ENCODE measurements at places on chromosomes 6 and 20.
A peak's percentile ranks its signal among the peaks of the same experiment; 100 is the strongest.

DNA sequence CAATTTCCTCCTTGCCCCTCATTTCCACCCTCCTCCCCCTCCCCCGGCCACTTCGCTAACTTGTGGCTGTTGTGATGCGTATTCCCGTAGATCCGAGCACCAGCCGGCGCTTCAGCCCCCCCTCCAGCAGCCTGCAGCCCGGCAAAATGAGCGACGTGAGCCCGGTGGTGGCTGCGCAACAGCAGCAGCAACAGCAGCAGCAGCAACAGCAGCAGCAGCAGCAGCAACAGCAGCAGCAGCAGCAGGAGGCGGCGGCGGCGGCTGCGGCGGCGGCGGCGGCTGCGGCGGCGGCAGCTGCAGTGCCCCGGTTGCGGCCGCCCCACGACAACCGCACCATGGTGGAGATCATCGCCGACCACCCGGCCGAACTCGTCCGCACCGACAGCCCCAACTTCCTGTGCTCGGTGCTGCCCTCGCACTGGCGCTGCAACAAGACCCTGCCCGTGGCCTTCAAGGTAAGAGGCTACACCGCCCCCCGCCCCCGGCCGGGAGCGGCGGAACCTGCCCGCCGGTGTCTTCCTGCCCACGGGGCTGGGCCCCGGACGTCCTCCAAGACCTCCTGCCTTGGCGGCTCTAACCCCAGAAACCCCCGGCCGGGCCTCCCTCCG, 44.9 kb upstream of the SUPT3H start:
- peaks cover 17% of the 10 kb centered on the region for H3K4me1 ChIP-seq
- peaks cover 25% of the 10 kb centered on the region for H3K27me3 ChIP-seq
- H3K4me3 ChIP-seq: peak overlapping the region; percentile 80
- DNase-seq: no peak
- H3K36me3 ChIP-seq: no peaks in the 10 kb centered on the region
- H3K27ac ChIP-seq: no peak overlapping the region

DNA sequence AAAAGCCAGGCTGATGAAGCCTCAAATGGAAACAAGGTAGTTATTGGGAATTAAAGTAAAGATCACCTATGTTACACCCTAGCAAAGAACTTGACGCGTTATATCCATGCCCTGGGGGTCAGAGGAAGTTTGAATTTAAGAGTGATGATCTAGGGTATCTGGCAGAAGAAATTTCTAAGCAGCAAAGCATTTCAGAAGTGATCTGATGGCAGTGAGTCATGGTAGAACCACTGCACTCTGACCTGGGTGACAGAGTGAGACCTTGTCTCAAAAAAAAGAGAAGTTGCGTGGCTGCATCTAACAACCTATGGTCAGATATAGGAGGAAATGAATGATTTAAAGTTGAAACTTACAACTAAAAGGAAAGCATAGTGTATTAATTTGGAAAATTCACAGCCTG, 45.2 kb downstream of the SCP2D1 start:
- H3K36me3 ChIP-seq: no peaks in the 10 kb centered on the region
- no peak overlapping the region for H3K27ac ChIP-seq
- H3K4me3 ChIP-seq: no peak overlapping the region
- H3K27me3 ChIP-seq: no peaks in the 10 kb centered on the region
- DNase-seq: no peak

- no peak for DNase-seq
- H3K36me3 ChIP-seq: peaks cover 1% of the 10 kb centered on the region
- H3K4me1 ChIP-seq: peaks cover 7% of the 10 kb centered on the region
These were observed 29.9 kb downstream of the KIF13A start for GRCh38 chr6:17957498-17957897.

GRCh38 chr20:5328268-5328667, 11.5 kb upstream of the PROKR2 start:
- no peaks in the 10 kb centered on the region for H3K36me3 ChIP-seq
- no peaks in the 10 kb centered on the region for H3K4me1 ChIP-seq
- no peak for DNase-seq
- H3K27ac ChIP-seq: no peak overlapping the region
- no peaks in the 10 kb centered on the region for H3K27me3 ChIP-seq
- H3K4me3 ChIP-seq: no peak overlapping the region

DNA sequence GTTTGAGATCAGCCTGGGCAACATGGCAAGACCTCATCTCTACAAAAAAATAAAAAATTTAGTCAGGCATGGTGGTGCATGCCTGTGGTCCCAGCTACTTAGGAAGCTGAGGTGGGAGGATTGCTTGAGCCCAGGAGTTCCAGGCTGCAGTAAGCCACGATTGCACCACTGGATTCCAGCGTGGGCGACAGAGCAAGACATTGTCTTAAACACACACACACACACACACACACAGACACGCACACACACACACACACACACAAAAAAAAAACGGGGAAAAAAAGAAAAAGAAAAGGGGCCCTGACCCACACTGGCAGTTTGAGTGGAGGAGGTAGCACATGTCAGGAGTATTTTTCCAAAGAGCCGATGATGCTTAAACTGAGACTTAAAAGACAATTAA, 122.2 kb downstream of the AFG1L start:
- H3K27ac ChIP-seq: no peak overlapping the region
- H3K4me1 ChIP-seq: no peaks in the 10 kb centered on the region
- no peaks in the 10 kb centered on the region for H3K27me3 ChIP-seq
- no peak overlapping the region for H3K4me3 ChIP-seq
- no peaks in the 10 kb centered on the region for H3K36me3 ChIP-seq

DNA sequence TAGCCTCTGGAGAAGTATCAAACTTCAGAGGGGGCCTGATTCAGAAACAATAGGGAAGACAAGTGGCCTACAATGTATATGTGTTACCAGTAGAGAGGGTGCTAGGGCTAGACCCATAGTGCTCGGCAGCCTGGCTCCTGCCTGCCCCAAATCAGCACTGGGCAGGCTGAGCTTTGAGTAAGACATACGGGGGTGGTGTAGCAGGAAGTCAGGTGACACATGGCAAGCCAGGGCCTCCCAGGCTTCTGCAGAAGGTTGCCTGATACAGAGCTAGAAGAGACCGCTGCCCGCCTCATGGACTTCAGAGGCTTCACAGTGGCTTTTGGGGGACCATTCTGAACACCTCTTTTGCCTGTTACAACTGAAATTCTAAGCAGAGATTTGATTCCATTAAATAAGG, 43.4 kb downstream of the RALY start:
- H3K4me1 ChIP-seq: peaks cover 4% of the 10 kb centered on the region
- H3K27me3 ChIP-seq: no peaks in the 10 kb centered on the region
- no peak for DNase-seq
- H3K36me3 ChIP-seq: peaks cover 16% of the 10 kb centered on the region

DNA sequence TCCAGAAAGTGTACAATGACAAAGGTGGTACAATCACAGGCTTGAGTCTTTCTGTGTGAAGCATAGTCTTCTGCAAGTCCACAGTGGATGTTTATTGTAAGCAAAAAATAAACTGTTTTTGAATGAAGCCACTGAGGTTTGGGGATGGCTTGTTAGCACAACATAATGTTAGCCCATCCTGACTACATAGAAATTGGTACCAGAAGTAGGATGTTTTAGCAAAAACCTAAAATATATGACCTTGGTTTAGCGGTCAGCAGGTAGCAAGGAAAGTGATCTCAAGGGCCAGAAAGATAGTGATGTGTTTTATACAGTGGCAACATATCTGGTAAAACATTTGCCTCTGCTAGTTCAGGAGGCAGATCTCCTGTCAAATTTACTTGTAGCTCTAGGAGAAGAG, 15.8 kb downstream of the PLAGL1 start:
- no peaks in the 10 kb centered on the region for H3K36me3 ChIP-seq
- H3K27me3 ChIP-seq: no peaks in the 10 kb centered on the region
- H3K4me3 ChIP-seq: no peak overlapping the region
- no peaks in the 10 kb centered on the region for H3K4me1 ChIP-seq

- no peaks in the 10 kb centered on the region for H3K27me3 ChIP-seq
- no peak overlapping the region for H3K27ac ChIP-seq
- no peaks in the 10 kb centered on the region for H3K36me3 ChIP-seq
- no peak overlapping the region for H3K4me3 ChIP-seq
- H3K4me1 ChIP-seq: peaks cover 6% of the 10 kb centered on the region
These were observed 5.3 kb upstream of the FBXO9 start for GRCh38 chr6:53059648-53060589.

DNA sequence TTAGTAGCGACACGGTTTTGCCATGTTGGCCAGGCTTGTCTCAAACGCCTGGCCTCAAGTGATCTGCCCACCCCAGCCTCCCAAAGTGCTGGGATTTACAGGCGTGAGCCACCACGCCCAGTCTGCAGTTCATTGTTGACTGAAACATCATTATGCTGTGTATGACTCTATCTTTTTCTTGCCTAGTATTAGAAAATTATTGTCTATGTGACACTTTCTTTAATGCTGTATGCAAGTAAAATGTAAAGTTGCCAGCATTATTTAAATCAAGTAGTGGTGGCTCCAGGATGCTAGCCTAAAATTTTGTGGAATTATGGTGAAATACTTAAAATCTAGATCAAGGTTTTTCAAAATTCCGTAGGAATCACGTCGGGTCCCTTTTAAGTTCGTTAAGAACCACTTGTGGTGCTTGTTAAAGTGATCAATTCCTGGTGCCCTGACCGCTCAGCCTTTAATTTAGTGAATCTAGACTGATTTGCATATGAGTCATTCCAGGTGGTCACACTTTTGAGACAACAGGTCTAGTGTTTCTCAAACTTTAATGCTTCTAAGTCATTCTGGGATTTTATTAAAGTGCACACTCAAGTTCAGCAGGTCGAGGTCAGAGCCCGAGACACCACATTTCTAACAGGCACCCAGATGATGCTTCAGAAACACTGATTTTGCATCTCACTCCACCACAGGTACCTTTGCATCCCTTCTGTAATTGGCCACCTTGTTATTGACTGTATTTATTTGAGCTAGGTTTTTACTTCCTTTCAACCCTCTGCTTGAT, 132.6 kb upstream of the MTHFD1L start:
- peaks cover 8% of the 10 kb centered on the region for H3K36me3 ChIP-seq
- no peak overlapping the region for H3K4me3 ChIP-seq
- H3K27me3 ChIP-seq: no peaks in the 10 kb centered on the region
- H3K4me1 ChIP-seq: no peaks in the 10 kb centered on the region
- DNase-seq: no peak

- DNase-seq: peak; percentile 98
- peak overlapping the region; percentile 91 for H3K27ac ChIP-seq
- peaks cover 18% of the 10 kb centered on the region for H3K4me1 ChIP-seq
- no peaks in the 10 kb centered on the region for H3K36me3 ChIP-seq
- H3K4me3 ChIP-seq: no peak overlapping the region
- H3K27me3 ChIP-seq: no peaks in the 10 kb centered on the region
These were observed 35.0 kb upstream of the SLC22A16 start for GRCh38 chr6:110511401-110511800.

GRCh38 chr6:163965426-163966348, 551.2 kb downstream of the QKI start:
- no peak overlapping the region for H3K4me3 ChIP-seq
- no peaks in the 10 kb centered on the region for H3K4me1 ChIP-seq
- no peak for DNase-seq
- no peaks in the 10 kb centered on the region for H3K36me3 ChIP-seq

DNA sequence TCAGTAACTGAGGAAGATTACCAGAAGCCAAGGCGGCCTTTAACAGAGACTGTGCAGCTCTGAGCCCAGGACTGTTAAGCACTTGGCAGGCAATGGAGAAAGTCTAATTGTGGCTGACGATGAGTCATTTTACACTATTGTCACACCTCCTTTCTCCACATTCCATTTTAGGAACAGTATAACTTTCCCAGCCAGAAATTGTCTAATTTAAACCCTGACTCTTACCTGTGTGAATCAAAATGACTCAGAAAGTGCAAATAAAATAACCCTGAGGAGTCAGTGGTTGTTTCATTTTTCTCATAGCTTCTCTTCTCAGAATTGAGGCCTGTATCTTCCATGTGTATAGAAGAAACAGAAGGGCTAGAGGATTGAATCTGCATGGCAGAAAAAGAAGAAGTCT, 40.0 kb upstream of the OPN5 start:
- H3K27ac ChIP-seq: no peak overlapping the region
- no peaks in the 10 kb centered on the region for H3K27me3 ChIP-seq
- no peaks in the 10 kb centered on the region for H3K36me3 ChIP-seq
- no peak for DNase-seq
- H3K4me3 ChIP-seq: no peak overlapping the region
- no peaks in the 10 kb centered on the region for H3K4me1 ChIP-seq

DNA sequence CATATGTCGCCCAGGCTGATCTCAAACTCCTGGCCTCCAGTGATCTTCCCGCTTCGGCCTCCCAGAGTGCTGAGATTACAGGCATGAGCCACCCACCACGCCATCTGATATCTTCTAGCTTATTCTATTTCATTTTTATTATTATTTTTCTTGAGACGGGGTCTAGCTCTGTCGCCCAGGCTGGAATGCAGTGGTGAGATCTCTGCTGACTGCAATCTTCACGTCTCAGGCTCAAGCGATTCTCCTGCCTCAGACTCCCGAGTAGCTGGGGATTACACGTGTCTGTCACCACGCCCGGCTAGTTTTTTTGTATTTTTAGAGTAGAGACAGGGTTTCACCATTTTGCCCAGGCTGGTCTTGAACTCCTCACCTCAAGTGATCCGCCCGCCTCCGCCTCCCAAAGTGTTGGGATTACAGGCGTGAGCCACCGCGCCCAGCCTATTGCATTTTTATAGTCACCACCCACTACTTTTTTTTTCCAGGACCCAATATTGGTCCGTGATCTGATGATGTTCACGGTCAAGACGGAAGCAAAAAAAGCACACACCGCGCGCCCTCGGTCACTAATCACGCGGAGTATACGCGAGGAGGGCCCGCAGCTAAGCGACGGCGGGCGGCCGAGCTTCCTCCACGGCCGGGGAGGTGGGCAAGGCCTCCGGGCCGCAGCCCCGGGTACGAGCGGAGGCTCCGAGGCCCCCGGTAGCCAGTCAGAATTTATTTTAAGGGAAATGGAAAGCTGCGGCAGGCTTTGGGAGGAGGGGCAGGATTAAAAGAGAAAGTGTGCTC, 1.1 kb upstream of the LSM14B start:
- peaks cover 17% of the 10 kb centered on the region for H3K36me3 ChIP-seq
- DNase-seq: peak; percentile 57
- peak overlapping the region; percentile 76 for H3K4me3 ChIP-seq
- H3K4me1 ChIP-seq: peaks cover 12% of the 10 kb centered on the region
- peak overlapping the region; percentile 84 for H3K27ac ChIP-seq
- H3K27me3 ChIP-seq: no peaks in the 10 kb centered on the region

- no peaks in the 10 kb centered on the region for H3K4me1 ChIP-seq
- H3K36me3 ChIP-seq: no peaks in the 10 kb centered on the region
- no peak overlapping the region for H3K27ac ChIP-seq
- no peak overlapping the region for H3K4me3 ChIP-seq
- no peaks in the 10 kb centered on the region for H3K27me3 ChIP-seq
- peak; percentile 7 for DNase-seq
These were observed 105.0 kb downstream of the PREX1 start for GRCh38 chr20:48722737-48723191.

- DNase-seq: peak; percentile 13
- H3K27me3 ChIP-seq: no peaks in the 10 kb centered on the region
- H3K4me1 ChIP-seq: no peaks in the 10 kb centered on the region
These were observed 481.2 kb downstream of the TFAP2A start for GRCh38 chr6:9933677-9934076.

DNA sequence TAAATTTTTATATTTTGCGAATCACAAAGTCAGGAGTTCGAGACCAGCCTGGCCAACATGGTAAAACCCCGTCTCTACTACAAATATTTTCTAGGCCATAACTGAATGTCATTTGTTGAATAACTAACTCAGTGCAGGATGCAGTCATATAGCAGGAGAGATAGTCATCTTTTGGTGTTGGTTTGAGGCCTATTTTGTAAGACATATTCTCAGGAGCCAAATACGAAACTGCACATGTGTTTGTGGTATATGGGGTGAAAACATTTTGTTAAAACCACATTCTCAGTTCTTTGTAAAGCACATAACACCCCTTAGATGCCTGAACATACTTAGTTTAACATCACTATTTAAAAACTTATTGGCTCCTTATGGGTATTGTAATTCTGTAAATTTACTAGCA, 4.7 kb upstream of the ENPP5 start:
- no peaks in the 10 kb centered on the region for H3K27me3 ChIP-seq
- no peak for DNase-seq
- H3K36me3 ChIP-seq: no peaks in the 10 kb centered on the region
- no peak overlapping the region for H3K4me3 ChIP-seq
